ENCODE measurements at places on chromosomes 7 and 10.

DNA sequence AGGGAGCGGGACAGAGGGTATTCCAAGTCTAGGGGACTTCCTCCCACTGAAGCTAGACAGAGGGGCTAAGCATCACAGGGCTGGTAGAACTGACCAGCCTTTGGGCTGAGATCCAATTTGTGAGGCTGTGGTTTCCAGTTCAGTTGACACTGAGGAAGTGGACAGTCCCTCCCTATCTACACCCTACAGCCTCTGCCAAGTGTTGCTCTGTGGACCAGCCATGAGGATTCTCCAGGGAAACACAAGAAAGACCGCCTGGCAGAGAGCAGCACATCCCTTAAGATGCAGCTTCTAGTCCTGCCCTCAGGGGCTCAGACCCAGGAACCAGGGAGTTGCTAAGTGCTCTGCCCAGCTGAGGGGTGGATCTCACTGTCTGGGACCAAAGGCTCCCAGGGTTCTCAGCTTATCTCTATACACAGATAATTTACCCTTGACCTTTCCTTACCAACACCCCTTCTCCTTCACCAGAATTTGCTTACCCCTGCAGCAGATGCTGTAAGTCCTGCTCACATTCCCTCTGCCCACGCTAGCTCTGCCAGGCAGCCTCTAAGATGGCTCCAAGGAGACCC, 252.0 kb downstream of the SKIDA1 start:
- no peak for DNase-seq

DNA sequence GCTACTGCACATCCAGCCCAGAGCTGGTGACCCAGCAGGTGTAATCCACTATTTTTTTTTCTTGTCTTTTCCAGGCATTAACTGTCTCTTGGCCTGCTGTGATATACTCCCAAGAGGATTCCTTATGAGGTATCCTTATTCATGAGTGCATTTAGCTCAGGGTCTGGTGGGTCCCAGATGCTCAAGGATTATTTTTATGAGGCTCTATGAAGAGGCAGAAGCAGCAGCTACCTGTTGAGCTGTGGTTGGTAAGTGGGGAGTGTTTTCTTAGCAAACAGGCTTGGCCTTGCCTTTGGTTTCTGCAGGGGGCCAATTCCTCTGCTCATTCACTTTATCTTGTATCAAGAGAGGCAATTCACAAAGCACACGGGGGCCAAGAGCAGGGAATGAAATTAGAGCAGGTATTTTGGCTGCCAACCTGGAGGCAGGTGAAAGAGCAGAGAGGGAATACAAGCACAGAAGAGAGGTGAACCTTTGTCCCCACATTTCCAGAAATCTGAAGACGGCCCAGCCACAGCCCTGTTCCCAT, 221.6 kb downstream of the TMEM178B start:
- no peak for DNase-seq

DNA sequence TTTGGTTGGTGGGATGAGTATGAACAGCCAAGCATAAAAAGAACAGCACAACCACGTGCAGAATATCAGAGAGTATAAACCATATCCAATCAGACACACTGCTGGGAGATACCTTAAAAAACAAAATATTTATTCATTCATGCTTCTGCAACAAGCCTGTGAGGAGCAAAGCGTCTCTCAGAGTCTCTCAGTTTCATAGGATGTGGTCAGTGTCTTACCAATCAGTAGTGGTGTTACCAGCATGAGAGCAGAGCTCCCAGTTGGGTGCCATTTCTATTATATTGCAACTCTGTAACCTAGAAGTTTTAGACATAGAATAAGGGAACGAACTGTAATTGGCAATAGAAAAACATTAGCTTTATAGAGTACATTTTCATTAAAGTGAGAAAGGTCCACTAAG, 445.9 kb upstream of the LRRN3 start:
- DNase-seq, result no peak

DNA sequence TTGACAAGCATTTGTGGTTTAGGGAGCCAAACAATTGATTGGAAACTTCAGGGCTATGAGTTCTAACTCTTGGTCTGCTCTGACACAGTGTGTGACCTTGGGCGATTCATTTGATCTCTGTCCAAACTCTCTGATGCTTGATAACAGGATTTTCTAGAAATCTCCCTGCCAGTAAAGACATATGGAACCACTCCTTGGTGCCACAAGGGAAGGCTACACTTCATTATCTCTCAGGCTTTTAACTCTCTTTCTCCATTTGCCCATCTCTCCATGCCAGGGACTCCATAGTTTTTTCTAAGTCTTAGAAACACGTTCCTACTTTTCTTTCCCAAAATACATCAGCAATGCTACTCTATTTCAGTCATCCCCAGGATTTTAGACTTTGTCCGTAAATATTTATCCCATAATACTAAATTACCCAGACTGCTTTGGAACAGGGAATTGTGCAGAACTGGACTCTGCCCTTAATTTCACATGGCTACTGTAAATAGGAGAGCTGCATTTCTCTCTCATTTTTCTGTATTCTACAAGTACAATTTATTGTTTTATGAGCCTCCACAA, 488.2 kb downstream of the SUGCT start:
- DNase-seq, result no peak

DNA sequence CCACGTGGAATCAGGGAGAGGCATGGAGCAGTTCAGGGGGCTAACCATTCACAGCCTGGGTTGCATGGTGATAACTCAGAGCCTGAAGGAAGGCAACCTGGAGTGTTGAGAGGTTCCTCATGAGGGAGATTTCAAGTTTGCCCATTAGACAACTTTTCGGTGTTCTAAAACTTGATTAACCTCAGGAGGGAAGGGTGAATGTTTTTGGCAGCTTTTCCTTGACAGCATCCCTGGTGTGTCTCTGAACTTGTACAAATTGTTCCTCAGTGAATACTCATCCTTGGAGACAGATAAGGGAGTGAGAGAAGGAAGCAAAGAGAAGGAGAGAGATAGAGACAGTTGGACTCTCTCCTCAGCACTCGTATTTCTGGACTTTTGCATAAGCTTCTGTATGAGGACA, at the start of gene OR9A4:
Gene OR9A4, plus strand, starts transcription at position 301 of the 400 bp plus-strand sequence. CDS start 2,477 bp downstream, outside the sequence.
- DNase-seq, result no peak

DNA sequence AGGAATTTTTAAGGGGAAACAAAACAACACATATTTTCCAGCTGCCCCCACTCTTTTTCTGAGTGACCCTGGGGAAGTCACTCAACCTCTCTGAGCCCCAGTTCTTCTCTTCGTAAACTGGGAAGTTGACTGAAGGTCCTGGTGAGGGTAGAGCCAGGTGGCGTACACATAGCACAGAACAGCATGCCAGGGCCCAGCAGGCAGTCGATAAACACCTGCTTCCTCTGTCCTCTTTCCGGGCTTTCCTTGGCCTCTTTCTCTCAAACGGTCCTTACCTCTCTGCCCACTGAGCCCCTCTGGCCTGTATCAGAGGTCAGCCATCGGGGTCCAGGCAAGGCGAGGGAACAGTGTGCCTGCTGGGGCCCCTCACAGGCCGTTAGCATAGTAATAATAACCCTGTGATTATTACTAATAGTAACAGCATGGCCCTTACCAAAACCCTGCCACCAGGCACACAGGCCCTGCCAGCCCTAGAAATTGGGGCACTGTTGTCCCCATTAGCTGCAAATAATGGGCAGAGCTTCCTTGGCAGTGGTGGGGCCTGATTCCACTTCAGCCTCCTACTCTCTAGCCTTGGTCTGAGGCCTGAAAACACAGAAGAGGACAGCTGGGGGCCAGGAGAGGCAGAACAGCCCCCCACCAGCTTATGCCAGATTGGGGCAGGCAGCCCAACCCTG, 37.3 kb upstream of the SLC29A3 start:
- DNase-seq, result no peak

- no peak for DNase-seq
Observed at GRCh38 chr7:70210200-70210935, 612.1 kb downstream of the AUTS2 start.

GRCh38 chr10:97648562-97649404, 8.3 kb downstream of the PI4K2A start:
- peak; percentile 92 for DNase-seq

DNA sequence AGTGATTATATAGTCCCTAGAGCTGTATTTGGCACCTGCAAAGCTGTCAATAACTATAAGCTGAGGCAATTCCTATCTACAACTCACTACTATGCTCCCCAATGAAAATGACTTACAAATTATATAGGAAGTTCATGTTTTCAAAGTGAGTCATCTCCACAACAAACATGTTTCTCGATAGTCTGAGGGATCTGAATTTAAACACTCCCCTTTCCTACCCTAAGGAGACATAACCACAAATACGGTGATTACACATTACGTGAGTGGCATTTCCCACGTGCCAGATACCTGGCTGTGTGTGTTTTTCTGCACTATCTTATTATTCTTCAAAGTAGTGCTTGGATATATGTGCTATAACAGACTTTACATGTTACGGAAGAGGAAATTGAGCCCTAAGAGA, 122.5 kb upstream of the C1QL3 start:
- DNase-seq, result peak; percentile 31

GRCh38 chr7:111756687-111757178, 194.4 kb upstream of the IMMP2L start:
- no peak for DNase-seq

DNA sequence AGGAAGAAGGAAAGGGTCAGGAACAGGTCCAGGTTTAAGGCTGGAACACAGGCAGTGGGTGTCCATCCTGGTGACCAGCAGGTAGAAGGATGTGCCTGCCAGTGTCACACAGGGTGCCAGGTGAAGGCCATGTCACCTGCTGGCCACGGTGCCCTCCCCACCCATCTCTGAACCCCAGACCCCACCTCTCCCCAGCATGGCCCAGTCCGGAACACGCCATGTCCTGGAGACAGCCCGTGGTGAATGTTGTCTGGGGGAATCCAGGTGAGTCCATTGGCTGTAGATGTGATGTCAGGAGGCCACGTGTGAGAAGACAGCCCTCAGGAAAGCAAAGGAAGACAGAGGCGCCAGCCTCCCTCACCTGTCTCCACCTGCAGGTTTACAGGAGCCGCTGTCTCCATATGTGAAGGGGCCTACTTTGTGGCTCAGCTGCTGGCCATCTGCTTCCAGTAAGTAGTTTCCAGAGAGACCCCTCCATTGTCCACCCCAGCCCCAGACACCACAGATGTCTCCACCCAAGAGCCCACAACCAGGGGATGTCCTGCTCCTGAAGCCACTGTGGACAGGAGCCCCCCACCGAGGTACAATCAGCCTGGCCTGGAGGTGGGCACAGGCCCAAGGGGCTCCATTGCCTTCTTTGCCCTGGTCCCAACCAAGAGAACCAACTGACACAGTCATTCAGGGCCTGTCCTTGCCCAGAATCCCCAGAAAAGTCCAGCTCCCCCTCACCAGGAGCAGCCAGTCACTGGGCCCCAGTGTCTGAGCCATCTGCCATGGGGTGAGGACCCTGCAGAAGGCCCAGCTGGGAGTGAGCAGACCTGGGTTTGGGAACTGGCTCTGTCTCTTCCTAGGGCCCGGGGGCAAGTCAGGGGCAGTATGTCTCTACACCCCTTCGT, 20.7 kb downstream of the TMEM72 start:
- DNase-seq, result no peak

Measured in HS-5 (cell line).